ENCODE measurements at places on chromosomes 2 and 18. TPM values are rescaled to one million over a fixed set of nuclear protein-coding genes. Genes with fewer than 3 reads are reported as not detected.

ITPRIPL1 gene
- 0.36 TPM for total RNA-seq

PTH2R gene
- 0.27 TPM for total RNA-seq

GYPC gene
- total RNA-seq: 123 TPM

DCDC2C gene
- not detected for total RNA-seq

B3GNT7 gene
- 3.8 TPM for total RNA-seq

SKA1 gene
- 0.68 TPM for total RNA-seq
